ENCODE measurements at places on chromosomes 16 and 17. TPM values are rescaled to one million over a fixed set of nuclear protein-coding genes. Genes with fewer than 3 reads are reported as not detected.

GRCh38 chr17:76925441-76925891 is 57.3 kb downstream of the MGAT5B start:
- no peak overlapping the region for H3K4me3 ChIP-seq
- no peaks in the 10 kb centered on the region for H3K27me3 ChIP-seq

GRCh38 chr16:25124503-25124902 is 13.0 kb downstream of the LCMT1 start:
- H3K36me3 ChIP-seq: peaks cover 1% of the 10 kb centered on the region
- no peak overlapping the region for H3K4me3 ChIP-seq
- H3K27me3 ChIP-seq: no peaks in the 10 kb centered on the region

DNA sequence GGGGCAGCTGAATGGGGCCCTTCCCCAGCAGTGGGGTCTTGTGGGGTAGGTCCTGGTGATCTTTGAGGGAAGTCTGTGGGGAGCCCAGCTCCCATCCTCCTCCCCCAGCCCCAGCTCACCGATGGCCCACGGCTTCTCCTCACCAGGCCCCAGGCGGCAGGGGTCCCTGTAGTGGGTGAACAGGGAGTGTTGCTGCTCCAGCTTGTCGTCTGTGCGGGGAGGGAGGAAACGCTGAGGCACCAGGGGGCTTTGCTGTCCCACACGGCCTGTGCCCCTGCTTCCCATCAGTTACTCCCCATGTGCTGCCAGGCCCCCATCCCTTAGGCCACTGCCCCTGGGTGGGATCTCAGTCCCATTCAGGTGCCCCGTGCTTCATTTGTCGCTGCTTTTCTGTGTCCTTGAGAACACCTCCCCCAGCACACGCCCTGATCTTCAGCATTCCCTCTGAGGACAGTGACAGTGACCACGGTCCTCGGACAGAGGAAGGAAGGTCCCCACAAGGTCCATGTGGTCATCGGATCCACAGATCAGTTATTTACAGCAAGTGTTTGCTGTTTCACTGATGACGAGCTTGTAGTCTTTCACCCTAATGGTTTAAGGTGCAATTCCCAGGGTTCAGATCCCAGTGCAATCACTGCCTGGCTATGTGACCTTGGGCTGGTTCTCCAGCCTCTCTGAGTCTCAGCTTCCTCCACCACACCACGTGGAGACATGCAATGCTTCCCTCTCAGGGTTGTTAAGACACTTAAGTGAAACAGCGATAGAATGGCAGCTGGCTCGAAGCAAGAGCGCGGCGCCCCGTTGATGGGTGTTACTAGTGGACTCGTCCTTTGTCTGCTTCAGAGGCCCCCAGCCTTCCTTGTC is 53.1 kb downstream of the PRMT7 start:
- H3K36me3 ChIP-seq: no peaks in the 10 kb centered on the region
- H3K27ac ChIP-seq: no peak overlapping the region
- H3K4me1 ChIP-seq: peaks cover 16% of the 10 kb centered on the region
- DNase-seq: no peak
- H3K4me3 ChIP-seq: no peak overlapping the region
- peaks cover 22% of the 10 kb centered on the region for H3K27me3 ChIP-seq

DNA sequence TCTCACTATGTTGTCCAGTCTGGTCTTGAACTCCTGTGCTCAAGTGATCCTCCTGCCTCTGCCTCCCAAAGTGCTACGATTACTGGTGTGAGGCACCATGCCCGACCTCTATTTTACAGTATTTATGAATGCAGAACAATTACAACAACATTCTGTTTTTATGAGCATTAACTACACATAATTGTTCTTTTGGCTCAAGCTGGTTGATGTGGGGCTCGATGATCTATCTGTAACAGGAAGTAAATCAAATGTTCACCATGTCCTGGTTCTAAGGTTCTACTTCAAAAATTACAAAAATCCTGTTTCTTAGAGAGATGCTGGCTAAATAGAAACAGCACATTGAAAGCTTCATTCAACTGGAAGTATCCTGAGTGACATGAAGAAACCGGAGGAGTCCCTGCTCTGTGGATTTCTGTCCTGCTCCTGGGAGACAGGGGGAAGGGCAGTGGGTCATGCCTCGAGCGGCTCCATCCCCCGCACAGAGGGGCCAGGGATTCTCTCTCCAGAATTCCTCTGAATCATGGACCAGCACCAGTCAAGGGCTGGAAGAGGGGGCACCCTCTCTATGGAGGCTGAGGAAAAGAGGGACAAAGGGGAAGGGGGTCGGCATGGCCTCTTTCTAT is 31.5 kb downstream of the FA2H start:
- DNase-seq: no peak
- no peaks in the 10 kb centered on the region for H3K27me3 ChIP-seq
- H3K4me1 ChIP-seq: no peaks in the 10 kb centered on the region
- H3K4me3 ChIP-seq: no peak overlapping the region
- no peak overlapping the region for H3K27ac ChIP-seq
- H3K36me3 ChIP-seq: no peaks in the 10 kb centered on the region

GRCh38 chr17:44111777-44112176 is 11.7 kb downstream of the HDAC5 start:
- no peak overlapping the region for H3K4me3 ChIP-seq
- H3K27ac ChIP-seq: peak overlapping the region; percentile 58
- peaks cover 9% of the 10 kb centered on the region for H3K4me1 ChIP-seq
- H3K36me3 ChIP-seq: no peaks in the 10 kb centered on the region
- no peaks in the 10 kb centered on the region for H3K27me3 ChIP-seq

- no peak overlapping the region for H3K27ac ChIP-seq
- no peak overlapping the region for H3K4me3 ChIP-seq
- H3K4me1 ChIP-seq: peaks cover 17% of the 10 kb centered on the region
- H3K36me3 ChIP-seq: peaks cover 2% of the 10 kb centered on the region
These were observed 2.6 kb downstream of the MXRA7 start for GRCh38 chr17:76707985-76708807.

GRCh38 chr17:58006560-58006923 is 504 bp downstream of the SRSF1 start:
- H3K36me3 ChIP-seq: peaks cover 66% of the 10 kb centered on the region
- H3K4me1 ChIP-seq: peaks cover 45% of the 10 kb centered on the region

DNA sequence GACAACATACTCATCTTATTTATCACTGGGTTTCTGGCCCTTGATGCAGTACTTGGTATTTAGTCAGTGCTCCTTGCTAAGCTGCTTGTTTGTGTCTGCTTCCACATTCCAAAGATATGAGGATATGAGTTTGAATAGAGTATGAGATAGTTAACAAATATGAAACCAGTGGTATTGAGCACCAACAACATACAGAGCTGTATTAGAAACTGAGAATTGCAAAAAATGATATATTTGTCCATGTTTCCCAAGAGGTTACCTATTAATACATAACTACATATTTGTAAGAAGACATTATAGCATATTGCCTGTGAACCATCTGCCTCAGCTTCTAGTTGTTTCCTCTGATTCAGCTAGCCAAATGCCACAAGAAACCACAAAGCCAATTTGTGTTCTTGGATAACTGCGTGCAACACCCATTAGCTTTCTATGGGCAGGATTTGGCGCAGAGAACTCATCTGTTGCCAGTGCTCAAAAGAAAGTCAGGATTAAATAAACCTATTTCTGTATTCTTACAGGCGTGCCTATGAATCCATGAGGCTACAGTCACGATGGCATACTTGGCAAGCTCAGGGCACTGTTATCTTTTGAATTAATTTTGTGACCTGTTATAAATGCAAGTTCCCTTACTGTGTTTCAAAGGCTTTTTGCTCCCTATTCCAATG is 194.4 kb downstream of the MAP2K6 start:
- no peaks in the 10 kb centered on the region for H3K36me3 ChIP-seq
- H3K4me3 ChIP-seq: no peak overlapping the region
- peaks cover 7% of the 10 kb centered on the region for H3K4me1 ChIP-seq
- H3K27me3 ChIP-seq: peaks cover 5% of the 10 kb centered on the region
- H3K27ac ChIP-seq: no peak overlapping the region
- no peak for DNase-seq

DNA sequence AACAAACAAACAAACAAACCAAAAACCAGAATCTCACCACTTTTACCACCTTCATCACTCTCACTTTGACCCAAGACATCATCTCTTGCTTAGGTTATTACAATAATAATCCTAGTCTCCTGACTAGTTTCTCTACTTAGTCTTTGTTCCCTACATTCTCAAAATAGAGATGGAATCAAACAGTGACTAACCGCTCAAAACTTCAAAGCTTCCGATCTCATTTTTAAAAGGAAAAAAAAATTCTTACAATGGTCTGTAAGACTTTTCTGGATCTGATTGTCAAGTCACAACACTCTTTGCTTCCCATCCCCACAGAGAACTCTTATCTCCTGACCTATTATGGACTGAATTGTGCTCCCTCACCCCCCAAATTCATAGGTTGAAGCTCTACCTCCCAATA is 60.9 kb downstream of the SPAG9 start:
- peaks cover 1% of the 10 kb centered on the region for H3K36me3 ChIP-seq
- no peaks in the 10 kb centered on the region for H3K27me3 ChIP-seq
- H3K4me1 ChIP-seq: peaks cover 10% of the 10 kb centered on the region
- no peak for DNase-seq
- H3K4me3 ChIP-seq: no peak overlapping the region
- no peak overlapping the region for H3K27ac ChIP-seq

DNA sequence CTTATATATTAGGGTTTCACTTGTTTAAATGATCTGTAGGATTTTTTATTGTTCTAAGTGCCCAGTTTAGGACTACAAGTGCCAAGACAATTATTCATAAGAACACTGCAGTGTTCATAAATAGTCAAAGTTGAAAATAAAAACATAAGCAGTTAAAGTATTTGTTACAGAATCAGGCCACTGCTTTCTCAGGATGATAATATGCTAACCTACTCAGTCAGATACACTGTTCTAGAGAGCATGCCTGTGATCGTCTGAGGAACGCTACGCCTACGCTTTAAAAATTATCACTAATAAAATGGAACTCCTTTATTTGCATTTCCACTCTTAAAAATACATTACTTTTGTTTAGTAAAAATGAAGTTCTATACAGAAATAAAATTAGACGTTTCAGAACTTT is 37.4 kb upstream of the TRAP1 start:
- peaks cover 17% of the 10 kb centered on the region for H3K36me3 ChIP-seq
- no peaks in the 10 kb centered on the region for H3K27me3 ChIP-seq
- no peak overlapping the region for H3K27ac ChIP-seq
- DNase-seq: no peak
- H3K4me3 ChIP-seq: no peak overlapping the region

IL21R gene
- total RNA-seq: 95.6 TPM

STX4 gene
- total RNA-seq: 25.2 TPM

Measured in activated CD8-positive, alpha-beta T cell treated with anti-CD3 and anti-CD28 coated beads for 36 hours (primary cell).